HL-60 (cell line): ENCODE measurements at places on chromosomes 3 and 15.
A peak's percentile ranks its signal among the peaks of the same experiment; 100 is the strongest.

DNA sequence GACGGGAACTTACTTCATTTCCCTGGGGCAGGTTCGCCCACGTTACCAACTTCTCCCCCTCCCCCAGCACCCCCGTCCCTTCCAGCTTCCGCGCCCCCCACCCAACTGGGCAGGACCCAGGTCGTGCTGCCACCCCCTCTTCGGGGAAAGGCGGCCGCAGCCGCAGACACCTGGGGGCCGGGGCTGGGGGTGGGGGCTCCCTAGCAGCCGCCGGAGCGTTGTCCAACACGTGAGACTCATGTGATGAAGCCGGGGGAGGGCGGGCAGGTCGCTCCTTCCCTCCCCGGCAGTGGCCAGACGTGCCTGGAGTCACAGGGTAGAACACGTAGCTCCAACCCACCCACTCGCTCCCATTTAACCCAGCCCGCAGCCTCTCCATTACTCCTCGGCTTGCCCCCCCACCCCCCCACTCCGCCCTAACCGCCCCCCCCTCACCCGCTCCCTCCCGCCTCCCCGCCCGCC is 240 bp upstream of the BHLHE40 start:
- DNase-seq: peak; percentile 92

GRCh38 chr3:14150078-14150477 is 25.2 kb downstream of the TMEM43 start:
- no peak for DNase-seq

- peak; percentile 87 for DNase-seq
Measured at GRCh38 chr3:42652611-42653302, 740 bp upstream of the ZBTB47 start.

GRCh38 chr3:157091083-157091833 is 68.7 kb downstream of the CCNL1 start:
- no peak for DNase-seq

DNA sequence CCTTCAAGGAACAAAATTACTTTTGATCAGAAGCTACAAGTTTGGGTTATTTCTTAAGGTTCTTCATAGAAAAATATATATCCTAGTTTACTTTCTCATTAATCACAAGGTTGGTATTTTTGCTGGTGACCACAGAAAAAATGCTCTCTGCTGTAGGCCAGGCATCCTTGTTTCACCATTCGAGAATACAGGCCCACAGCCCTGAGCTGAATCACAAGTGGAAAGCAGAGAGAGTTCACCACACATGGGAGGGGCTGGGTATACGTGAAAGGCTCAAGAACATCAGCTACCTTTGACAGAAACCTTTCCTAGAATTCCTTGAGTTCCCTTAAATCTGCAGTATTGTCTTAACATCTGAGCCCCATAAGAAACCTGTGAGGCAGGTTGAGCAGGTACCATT is 23.2 kb downstream of the CPEB1 start:
- no peak for DNase-seq
